GM12878 (cell line): ENCODE measurements at places on chromosomes 16 and 17. TPM values are rescaled to one million over a fixed set of nuclear protein-coding genes. Genes with fewer than 3 reads are reported as not detected.

GRCh38 chr16:31301708-31302400, 42.1 kb downstream of the ITGAM start:
- no peak for DNase-seq
- no peaks in the 10 kb centered on the region for H3K36me3 ChIP-seq
- H3K27ac ChIP-seq, result no peak overlapping the region
- H3K4me1 ChIP-seq, result peaks cover 4% of the 10 kb centered on the region; the same call in 1 of the 2 replicates
- H3K4me3 ChIP-seq, result no peak overlapping the region
- no peaks in the 10 kb centered on the region for H3K27me3 ChIP-seq

The BCAR1 gene
- total RNA-seq, result 10.7 and 14.1 TPM in 2 replicates

DNA sequence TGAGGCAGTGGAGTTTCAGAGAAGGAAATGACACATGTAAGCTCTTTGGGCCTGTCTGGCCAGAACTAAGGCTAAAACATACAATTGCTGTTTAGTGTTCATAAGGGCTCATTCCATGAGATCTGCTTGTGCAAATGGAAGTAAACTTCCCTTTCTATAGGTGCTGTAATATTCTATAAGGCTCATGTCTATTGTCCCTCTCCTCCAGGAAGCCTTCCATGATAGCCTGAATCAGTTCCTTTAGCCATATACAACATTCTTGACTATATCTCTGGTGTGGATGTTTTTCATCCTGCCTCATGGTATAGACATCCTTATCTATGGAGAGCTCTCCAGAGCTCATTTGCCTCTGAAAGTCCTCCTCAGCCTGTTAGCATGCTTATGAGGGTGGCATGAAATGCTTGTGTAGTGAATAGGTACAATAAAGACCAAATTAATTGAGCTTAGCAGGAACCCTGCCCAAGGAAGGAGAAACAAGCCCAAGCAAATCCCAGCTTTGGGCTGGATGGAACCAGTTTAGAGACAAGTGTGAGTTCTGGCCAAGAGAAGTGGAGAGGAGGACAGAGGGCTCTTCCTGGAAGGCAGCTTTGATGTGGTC, 1.6 kb upstream of the ETV4 start:
- no peak overlapping the region for H3K27ac ChIP-seq
- peaks cover 3% of the 10 kb centered on the region; the same call in 1 of the 2 replicates for H3K4me1 ChIP-seq
- no peak overlapping the region for H3K4me3 ChIP-seq

DNA sequence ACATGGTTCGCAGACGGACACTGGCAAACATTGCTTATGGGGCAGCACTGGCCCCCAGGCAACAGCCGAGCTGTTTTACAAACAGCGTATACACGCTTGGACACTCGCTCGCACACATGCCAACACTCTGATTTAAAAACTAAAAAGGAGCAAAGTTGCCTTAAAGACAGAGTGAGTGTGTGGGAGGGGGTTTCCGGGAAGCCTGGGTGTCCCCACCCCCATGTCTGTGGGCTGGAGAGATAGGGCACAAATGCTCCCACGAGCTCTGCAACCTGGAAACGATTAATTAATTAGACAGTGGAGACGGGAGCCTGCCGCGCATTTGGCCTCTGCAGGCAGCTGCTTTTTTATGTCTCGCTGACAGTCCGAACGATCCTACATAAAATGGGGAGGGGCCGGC, 107.9 kb upstream of the ZNF469 start:
- no peak overlapping the region for H3K4me3 ChIP-seq
- DNase-seq, result no peak
- no peaks in the 10 kb centered on the region for H3K36me3 ChIP-seq
- no peak overlapping the region for H3K27ac ChIP-seq

GRCh38 chr16:19223235-19224170, 55.5 kb downstream of the SYT17 start:
- H3K36me3 ChIP-seq, result no peaks in the 10 kb centered on the region
- DNase-seq, result no peak
- H3K27ac ChIP-seq, result no peak overlapping the region
- no peaks in the 10 kb centered on the region for H3K4me1 ChIP-seq
- H3K4me3 ChIP-seq, result no peak overlapping the region

DNA sequence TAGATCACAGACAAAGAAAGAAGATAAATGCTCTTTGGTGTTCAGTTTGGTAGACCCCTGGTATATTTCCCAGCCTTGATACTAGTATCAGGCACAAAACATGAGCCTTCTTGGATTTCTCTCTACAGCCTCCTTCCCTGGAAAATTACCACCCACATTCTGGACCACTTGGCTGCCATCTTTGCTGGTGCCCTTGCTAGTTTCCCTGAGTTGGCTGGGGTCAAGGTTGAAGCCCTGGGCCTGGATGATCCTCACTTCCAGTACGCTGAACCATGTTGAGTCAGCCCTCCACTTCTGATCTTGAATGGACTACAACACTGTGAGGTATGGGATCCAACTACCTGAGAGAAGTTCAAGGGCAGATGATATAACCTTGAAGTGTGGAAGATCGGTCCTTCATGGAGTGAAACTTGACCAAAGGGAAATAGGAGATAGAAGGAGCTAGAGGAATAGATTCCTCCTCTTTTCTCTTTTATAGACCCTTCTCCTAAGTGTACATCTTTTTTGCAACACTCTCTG, 501.4 kb downstream of the TMEM114 start:
- no peaks in the 10 kb centered on the region for H3K4me1 ChIP-seq
- no peak overlapping the region for H3K4me3 ChIP-seq
- DNase-seq, result no peak
- no peaks in the 10 kb centered on the region for H3K36me3 ChIP-seq
- no peak overlapping the region for H3K27ac ChIP-seq

- peaks cover 11% of the 10 kb centered on the region for H3K27me3 ChIP-seq
- H3K27ac ChIP-seq, result no peak overlapping the region
- DNase-seq, result no peak
Measured at GRCh38 chr16:85256190-85256739, 144.0 kb upstream of the CIBAR2 start.

- no peak for DNase-seq
- H3K4me3 ChIP-seq, result no peak overlapping the region
- H3K27ac ChIP-seq, result no peak overlapping the region
- peaks cover 2% of the 10 kb centered on the region; the same call in 1 of the 2 replicates for H3K36me3 ChIP-seq
- H3K4me1 ChIP-seq, result no peaks in the 10 kb centered on the region
Measured at GRCh38 chr16:12420661-12421209, 383.0 kb downstream of the CPPED1 start.

- H3K36me3 ChIP-seq, result no peaks in the 10 kb centered on the region
- no peak overlapping the region for H3K4me3 ChIP-seq
- no peaks in the 10 kb centered on the region for H3K27me3 ChIP-seq
Measured at GRCh38 chr16:54694651-54695050, 236.0 kb upstream of the IRX5 start.

DNA sequence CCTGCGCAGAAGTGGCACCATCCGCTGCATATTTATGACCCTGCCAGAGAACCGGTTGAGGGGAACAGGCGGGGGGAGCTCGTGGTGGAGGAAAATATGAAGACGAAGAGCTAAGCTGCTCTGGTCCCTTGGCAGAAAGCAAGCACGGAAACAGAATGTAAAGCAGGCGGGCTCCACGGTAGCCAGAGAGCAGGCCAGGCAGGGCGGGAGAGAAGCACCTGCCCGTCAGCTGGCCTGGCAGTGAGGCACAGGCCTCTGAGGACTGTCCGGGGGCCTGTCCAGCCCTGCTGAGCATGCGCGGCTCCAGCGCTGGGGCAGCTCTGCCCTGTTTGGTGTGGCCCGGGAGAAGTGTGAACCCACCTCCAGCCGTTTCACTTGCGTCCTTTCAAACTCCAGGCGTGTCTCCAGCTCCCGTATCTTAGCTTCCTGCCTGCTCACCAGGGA, 46.7 kb downstream of the PIPOX start:
- H3K4me1 ChIP-seq, result no peaks in the 10 kb centered on the region
- H3K27ac ChIP-seq, result no peak overlapping the region
- peaks cover 22% of the 10 kb centered on the region for H3K36me3 ChIP-seq
- no peaks in the 10 kb centered on the region for H3K27me3 ChIP-seq
- DNase-seq, result no peak

DNA sequence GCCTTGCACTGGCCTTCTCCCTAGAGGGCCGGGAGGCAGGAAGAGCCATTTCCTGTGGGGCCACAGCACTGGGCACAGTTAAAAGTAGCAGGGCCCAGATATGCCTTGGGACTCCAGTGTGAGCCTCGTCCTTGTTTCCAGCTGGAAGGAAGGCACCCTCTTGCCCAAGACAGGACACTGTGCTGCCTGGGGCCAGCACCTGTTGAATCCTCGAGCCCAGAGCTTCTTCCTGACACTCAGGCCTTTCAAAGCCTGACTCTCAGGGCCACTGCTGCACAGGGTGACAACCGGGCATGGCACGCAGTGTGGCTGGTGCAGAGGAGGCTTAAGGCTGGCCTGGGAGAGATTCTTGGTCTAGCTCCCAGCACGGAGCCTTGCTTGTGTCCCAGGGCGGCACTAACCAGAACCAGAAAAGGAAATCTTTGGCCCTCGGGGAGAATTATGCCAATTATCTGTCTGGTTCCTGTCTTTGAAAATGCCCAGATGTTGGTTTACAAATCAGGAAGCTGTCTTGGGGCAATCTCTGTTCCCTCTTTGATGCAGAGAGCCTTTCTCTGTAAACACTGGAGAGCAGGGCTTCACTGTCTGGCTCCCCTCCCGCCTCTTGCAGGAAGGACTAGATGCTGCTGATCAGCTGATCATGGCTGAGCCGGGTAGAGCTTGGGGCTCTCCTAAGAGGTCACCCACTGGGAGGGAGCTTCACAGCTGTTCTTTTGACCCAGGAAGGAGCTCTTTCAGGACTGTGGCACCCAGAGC, 11.1 kb downstream of the LDHD start:
- no peak for DNase-seq
- H3K36me3 ChIP-seq, result no peaks in the 10 kb centered on the region
- no peak overlapping the region for H3K4me3 ChIP-seq
- peaks cover 20% of the 10 kb centered on the region for H3K4me1 ChIP-seq
- H3K27ac ChIP-seq, result no peak overlapping the region

The MYH3 gene
- 1.1 and 1.4 TPM in 2 replicates for total RNA-seq

GRCh38 chr17:83012868-83013778, 66.3 kb upstream of the METRNL start:
- no peak overlapping the region for H3K4me3 ChIP-seq
- H3K36me3 ChIP-seq, result no peaks in the 10 kb centered on the region
- no peak overlapping the region for H3K27ac ChIP-seq
- H3K27me3 ChIP-seq, result no peaks in the 10 kb centered on the region
- DNase-seq, result no peak

- no peak overlapping the region for H3K27ac ChIP-seq
- peaks cover 7% of the 10 kb centered on the region for H3K36me3 ChIP-seq
- no peaks in the 10 kb centered on the region for H3K27me3 ChIP-seq
- no peaks in the 10 kb centered on the region for H3K4me1 ChIP-seq
Measured at GRCh38 chr17:57563958-57564357, 181.1 kb downstream of the CCDC182 start.

DNA sequence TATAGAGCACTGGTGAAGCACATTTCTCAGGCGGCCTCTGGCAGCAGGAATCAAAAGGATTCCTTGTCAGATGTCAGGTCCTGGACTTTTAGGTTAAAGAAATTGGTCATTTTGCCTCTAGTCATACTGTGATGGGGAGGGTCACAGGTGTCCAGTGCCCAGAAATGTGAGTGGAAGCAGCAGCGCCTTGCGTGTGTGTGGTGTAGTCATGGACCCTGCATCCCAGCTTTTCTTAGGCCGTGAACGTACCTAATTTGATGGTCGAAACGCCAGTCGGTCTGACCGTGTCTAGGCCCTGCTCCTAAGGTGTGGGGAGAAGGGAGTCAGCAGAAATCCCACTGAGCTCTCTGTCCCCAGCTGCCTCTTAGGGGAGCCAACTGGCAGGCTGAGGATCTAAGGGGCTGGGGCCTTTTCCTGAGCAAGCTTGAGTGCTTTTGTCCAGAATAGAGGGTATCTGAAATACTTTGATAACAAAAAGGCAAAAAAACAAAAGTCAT, 32.0 kb downstream of the POLR3E start:
- no peak for DNase-seq
- no peaks in the 10 kb centered on the region for H3K4me1 ChIP-seq
- peaks cover 29% of the 10 kb centered on the region for H3K36me3 ChIP-seq
- no peaks in the 10 kb centered on the region for H3K27me3 ChIP-seq

DNA sequence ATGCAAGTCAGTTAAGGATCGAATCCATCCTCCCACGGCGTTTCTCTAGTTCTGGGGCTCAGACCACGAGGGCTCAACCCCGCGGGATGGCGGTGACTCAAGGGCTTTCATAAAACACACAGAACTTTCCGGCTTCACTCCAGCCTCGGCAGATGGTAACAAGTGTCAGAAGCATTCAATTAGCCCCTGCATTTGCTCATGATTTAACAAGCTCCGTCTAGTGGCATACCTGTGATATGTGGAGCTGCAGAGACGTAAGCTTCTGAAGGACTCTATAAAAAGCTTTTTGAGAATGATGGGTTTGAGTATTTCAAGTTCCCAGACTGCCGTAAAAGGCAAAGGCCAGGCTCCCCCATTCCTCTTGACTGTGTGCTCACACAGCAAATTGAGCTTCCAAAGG, 91.3 kb upstream of the SEC14L1 start:
- H3K4me3 ChIP-seq, result no peak overlapping the region
- no peaks in the 10 kb centered on the region for H3K36me3 ChIP-seq
- H3K4me1 ChIP-seq, result no peaks in the 10 kb centered on the region
- DNase-seq, result no peak
- no peaks in the 10 kb centered on the region for H3K27me3 ChIP-seq
- H3K27ac ChIP-seq, result no peak overlapping the region

DNA sequence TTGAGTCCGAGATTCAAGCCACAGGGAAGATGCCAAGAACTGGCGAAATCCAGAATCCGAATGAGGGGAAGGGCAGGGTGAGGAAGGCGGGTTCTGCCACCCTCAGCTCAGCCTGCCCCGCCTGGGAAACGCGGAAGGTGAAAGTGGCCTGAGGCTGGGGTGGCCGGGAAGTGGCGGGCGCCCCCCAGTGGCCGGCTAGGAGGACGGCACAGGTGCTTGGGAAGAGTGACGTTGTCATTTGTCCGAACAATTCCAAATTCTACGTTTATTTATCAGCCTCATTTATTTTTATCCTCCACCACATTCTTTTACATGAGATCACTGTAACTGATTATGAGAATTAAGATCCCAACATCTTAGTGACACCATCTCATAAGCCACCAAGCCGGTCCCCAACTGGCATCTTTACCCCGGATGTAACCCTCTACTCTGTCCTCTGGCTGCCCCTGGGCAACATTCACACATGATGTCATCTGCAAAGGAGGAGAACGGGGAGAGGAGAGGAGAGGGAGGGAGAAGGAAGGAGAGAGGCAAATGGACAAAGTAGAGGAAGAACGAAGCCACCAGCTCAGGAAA, 21.3 kb downstream of the SRCIN1 start:
- no peak overlapping the region for H3K4me3 ChIP-seq
- H3K4me1 ChIP-seq, result peaks cover 8% of the 10 kb centered on the region
- no peak overlapping the region for H3K27ac ChIP-seq

The CHTF18 gene
- total RNA-seq, result 76.0 and 87.8 TPM in 2 replicates

DNA sequence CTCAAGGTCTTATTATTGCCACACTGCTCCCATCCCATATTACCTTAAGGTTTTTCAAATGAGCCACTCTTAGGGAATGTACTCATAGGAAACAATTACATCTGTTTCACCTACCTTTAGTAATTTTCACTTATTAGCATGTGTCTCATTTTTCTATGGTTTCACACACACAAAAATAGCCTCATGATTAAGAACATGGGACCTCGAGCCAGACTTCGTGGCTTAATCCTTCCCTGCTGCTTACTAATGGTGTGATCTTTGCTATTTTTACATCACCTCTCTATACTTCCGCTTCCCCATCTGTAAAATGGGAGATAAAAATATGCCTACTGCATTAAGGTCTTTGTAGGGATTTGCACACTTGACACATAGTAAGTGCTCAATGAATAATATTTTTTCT, 38.5 kb downstream of the OTOA start:
- no peak for DNase-seq
- H3K36me3 ChIP-seq, result no peaks in the 10 kb centered on the region
- no peak overlapping the region for H3K27ac ChIP-seq
- H3K27me3 ChIP-seq, result no peaks in the 10 kb centered on the region; the same call in none of the 2 replicates
- H3K4me3 ChIP-seq, result no peak overlapping the region
- H3K4me1 ChIP-seq, result peaks cover 11% of the 10 kb centered on the region

The NPIPB9 gene
- 0.80 and 1.6 TPM in 2 replicates for total RNA-seq

The CDRT15L2 gene
- total RNA-seq, result not detected in 2 replicates
